Central memory CD8-positive, alpha-beta T cell (primary cell): ENCODE measurements at places on chromosomes 16 and 17.

- no peak for DNase-seq
Measured at GRCh38 chr16:80309178-80309577, 231.6 kb upstream of the DYNLRB2 start.

- DNase-seq = no peak
Measured at GRCh38 chr16:54051821-54052220, 234.8 kb downstream of the IRX3 start.

GRCh38 chr17:8159032-8159400 is 3.7 kb downstream of the VAMP2 start:
- no peak for DNase-seq

DNA sequence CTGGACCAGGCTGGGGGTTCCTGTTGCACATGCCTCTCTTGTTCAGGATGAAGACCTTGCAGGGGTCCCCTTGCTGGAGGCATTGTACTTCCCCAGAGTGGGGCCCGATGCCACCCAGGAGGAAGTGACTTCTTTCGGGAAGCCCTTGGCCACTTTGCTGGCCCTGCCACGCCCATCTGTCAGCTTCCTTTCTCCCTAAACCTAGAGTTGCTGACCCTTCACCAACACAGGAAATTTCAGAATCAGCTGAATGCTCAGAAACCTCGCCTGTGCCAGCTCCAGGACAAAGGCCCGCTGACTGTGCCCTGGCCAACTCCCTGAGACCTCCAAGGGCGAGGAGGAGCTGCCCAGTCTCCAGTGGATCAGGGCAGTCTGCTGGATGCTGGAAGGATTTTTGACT is 26.7 kb downstream of the WNT9B start:
- DNase-seq = no peak

DNA sequence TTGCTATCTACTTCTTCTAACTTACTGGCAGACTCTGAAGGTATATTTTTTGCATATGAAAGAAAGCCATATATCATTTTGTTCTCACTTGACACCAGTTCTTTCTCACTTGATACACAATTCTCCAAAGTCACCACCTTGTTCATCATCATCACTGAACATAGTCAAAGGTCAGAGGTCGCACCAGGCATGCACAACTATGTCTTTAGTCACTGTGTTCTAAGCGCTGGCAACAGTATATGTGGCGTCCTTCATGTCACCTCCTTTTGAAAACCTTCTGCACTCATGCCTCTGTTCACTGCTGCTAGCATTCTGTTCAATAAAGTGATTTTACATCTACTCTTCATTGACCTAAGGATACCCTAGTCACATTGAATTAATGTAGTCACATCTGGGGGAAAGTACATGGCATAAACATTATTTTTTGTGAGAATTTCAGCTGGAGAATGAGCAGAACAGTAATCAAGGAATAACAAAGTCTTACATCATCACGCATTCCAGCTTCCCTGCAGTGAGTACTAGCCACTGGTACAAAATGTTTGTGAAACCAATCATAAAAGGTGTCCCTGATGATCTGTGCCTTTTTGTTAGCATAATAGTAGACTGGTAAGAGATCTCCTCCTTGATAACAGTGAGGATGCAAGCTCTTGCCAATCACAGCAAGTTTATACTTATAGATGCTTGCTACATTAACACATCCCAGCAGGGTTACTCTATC is 20.5 kb upstream of the TBX4 start:
- no peak for DNase-seq

GRCh38 chr16:80836202-80836601 is 31.8 kb upstream of the CDYL2 start:
- DNase-seq = no peak

DNA sequence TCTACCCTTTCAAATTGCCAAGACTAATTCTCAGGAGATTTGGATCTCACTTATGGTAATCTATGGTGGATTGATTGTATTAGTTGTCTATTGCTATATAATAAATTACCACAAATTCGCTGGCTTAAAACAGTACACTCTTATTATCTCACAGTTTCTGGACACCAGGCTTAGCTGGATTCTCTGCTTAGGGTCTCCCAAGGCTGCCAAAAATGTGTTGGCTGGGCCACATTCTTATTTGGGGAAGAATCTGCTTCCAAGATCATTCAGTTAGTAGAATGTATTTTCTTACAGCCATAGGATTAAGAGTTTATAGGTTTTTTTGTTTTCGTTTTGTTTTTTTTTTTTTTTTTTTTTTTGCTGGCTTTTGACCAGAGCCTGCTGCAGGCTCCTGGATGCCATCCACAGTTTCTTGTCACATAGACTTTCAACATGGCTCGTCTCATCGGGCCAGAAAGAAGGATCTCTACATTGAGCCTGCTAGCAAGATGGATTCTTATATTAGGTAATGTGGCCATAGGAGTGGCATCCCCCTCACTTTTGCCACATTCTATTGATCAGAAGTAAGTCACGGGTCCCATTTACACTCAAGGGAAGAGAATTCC is 415.3 kb downstream of the KIF2B start:
- DNase-seq = no peak

DNA sequence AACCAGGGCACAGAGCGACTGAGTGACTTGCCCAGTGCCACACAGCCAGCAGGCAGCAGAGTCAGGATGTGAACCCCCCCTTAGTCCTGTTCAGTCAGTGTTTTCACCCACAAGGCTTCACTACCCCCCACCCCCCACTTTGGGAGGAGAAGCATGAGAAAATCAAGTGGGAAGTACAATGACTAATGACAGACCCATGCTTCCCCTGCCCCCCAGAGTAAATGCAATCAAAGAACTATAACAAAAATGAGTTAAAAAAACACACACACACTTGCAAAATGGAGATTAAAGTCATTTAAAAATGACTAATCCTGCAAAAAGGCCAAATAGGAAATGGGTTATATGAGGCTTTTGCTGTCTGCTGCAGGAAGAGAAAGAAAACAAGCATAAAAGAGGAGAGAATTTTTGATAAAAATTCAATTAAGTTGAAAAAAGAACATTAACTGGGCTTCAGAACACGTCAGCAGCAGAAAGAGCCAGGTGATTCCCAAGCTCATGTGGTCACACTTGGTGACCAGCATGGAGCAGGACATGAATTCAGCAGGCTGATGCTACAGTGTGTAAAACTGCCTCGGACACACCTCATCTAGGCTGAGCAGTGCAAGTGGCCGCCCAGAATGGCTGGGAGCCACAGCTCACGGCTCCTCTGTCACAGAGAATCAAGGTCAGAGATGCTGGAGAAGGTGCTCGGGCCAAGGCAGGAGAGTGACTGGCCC is 212.3 kb downstream of the ZNF423 start:
- DNase-seq = no peak

GRCh38 chr17:5541610-5542202 is 42.6 kb downstream of the NLRP1 start:
- DNase-seq = no peak

- no peak for DNase-seq
Measured at GRCh38 chr16:65476448-65476955, 354.6 kb upstream of the CDH11 start.

- no peak for DNase-seq
Measured at GRCh38 chr17:35618628-35619027, 31.5 kb downstream of the AP2B1 start.

DNA sequence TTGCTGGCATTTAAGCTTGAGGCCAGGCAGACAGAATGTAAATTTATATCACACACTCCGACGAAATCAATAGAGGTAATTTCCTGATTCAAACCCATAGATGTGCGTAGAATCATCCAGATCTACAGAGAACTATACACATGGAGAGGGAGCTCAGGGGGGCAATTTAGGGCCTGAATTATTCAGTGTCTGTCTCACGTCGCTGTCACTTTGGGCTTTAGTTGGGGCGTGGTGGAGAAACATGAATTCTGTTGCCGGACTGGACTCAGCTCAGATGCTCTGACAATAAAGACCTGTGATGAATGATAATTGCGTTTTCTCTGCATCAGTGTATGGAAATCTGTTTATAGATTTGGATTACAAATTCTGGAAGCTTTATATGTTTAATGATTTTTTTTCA is 32.5 kb upstream of the HS3ST2 start:
- no peak for DNase-seq

GRCh38 chr16:81632392-81633146 is 146.5 kb upstream of the PLCG2 start:
- DNase-seq = peak; percentile 73

DNA sequence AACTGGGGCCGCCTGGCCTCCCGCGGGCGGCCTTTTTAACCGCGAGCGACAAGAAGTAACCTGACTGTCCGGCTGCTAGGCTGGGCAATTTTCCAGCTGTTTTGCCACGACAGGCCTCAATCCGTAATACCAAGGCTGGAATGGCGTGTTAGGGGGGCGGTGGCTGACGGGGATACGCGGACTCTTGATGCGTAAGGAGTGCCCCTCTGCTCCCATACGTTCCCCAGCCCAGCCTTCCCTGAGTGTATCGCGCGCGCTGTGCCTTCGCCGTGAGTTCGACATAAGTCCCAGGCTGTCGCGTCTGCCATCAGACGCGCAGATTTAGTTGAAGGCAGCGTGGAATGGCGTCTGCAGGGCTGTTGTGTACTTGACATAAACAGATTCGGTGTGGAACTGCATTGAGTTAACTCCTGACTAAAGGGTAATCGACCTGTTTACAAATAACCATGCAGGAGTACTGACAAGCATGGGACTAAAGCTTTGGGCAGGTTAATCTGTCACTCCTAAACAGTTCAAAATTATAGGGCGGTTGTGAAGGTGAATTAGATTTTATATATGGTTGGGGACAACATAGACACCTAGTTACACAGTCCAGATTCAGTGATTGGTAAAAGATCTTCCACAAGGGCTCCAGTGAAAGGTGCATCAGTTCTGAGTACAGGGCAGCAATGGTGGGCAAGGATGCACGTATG is 16.6 kb upstream of the ERN1 start:
- DNase-seq = no peak

DNA sequence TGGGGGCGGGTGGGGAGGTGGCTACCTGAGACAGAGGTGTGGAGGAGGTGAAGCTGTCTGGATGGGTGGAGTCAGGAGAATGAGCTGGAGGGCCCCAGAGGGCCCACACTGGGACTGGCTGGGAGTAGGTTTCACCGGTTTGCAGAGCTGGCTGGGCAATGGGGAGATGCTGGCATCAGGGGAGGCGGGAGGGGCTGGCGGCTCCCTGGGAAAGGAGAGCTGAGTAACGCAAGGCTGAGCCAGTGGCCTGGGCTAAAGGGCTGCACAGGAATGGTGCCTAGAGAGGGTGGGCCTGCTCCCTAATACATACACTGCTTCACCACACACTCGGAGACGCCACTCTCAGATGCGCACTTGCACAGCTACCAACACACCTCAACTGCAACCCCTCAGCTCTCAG is 12.4 kb downstream of the P3H4 start:
- DNase-seq = no peak

DNA sequence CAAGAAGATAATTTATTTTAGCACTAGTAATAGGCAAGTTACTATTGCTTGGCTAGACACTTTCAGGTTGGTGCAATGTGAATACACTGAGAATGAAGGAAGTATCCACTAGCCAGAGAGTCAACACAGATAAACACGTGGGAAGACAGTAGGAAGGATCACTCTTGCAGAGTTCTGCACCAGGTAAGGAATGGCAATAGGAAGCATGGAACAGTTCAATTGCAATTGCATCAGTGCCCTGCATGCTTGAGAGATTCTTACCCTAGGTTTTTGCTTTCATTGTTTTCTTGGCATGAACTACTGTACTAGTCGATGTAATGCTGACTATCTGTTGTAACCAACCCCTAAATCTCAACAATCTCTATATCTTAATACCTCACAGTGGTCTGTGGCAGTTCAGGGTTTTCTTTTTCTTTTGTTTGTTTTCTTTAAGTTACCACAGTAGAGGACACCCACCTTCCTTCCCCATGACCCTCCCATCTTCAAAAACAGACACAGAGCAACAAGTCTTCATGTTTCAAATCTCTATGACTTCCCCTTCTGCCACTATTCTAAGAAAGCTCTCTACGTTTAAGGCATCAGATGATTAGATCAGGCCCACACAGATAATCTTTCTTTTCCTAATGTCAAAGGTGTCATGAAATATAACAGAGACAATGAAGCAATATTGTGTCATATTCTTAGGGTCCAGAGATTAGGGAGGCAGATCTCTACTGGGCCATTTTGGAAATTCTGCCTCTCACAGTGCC is 18.1 kb upstream of the ABCA8 start:
- DNase-seq = no peak

- DNase-seq = no peak
Measured at GRCh38 chr16:27640277-27640600, 90.3 kb downstream of the KATNIP start.

DNA sequence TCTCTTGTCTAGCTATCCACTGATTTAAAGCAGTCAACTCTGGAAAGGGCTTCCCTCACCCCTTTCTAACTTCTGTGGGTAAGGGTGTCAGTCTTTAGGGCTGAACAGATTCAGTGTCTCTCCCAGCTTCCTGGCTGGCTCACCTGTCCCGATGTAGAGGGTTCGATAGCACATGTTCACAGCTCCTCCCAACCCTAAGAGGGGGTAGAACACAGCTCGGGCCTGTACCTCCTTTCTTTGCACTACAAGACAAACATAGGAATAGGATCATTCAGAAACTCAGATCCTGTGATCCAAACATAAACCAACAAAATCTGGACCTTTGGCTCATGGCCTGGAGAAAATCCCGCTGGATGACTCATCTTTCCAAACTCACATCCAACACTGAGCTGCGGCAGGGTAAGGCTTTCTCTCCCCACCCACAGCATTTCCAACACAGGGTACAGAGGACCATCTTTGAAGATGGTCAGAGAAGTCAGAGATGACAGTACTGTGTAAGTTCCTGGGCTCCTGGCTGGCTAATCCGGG is 5.8 kb upstream of the DHRS13 start:
- no peak for DNase-seq

- peak; percentile 49 for DNase-seq
Measured at GRCh38 chr17:74972107-74972972, at the start of gene HID1. Gene HID1 (minus strand): TSS chr17:74972759. CDS start chr17:74972656, 103 bp downstream.

GRCh38 chr16:62615526-62615925 is 579.3 kb upstream of the CDH8 start:
- no peak for DNase-seq

- DNase-seq = no peak
Measured at GRCh38 chr17:48612456-48612853, 1.6 kb upstream of the HOXB7 start.

GRCh38 chr17:49053171-49053829 is 56.1 kb downstream of the IGF2BP1 start:
- DNase-seq = no peak

GRCh38 chr17:74566132-74566753 is 1.1 kb downstream of the CD300H start:
- no peak for DNase-seq

- DNase-seq = no peak
Measured at GRCh38 chr17:39800540-39800939, 62.8 kb downstream of the GRB7 start.

- no peak for DNase-seq
Measured at GRCh38 chr17:82231562-82232321, 2.9 kb downstream of the SLC16A3 start.
